Stimulated activated memory B cell treated with anti-CD40 and anti-IgM and Interleukin-4, amounts not matched to agents 10 μg/mL and 1 μg/mL and 100 μg/mL, for 72 hours (primary cell): ENCODE measurements at places on chromosomes 11 and 22.
A peak's percentile ranks its signal among the peaks of the same experiment; 100 is the strongest.

DNA sequence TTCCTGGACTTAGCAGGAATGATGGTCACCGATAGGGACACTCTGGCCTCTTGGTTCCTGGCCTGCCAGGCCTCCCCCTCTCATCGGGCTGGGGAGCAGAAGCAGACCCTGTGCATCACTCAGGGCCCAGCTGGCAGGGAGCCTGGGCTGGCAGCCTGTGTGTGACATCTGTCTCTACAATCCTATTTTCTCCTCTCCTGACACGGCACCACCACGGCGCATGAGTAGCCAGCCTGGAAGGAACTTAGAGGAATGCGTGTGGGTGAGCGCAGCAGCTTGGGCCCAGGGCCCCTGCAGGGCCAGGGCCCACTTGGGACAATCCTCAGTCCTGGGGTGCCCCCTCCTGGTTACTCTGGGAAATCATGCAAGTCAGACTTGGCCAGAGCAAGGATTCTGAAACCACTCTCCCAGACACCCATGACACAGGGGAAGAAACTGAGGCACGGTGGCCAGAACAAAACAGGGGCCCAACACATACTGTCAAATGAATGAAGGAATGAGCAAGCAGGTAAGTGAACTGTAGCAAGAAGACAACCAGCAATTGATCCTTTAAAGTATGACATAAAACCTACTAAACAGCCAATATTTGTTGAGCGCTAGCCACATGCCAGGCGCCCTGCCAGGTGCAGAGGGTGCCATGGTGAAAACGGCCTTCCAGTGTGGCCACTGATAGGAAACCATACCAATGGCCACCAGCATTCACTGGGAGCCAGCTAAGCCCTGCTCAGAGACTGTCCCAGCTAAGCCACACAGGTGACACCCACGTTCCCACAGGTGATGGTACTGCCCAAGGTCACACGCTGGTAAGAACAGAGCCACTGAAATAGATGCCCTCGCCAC lies 13.3 kb downstream of the RSPH14 start:
- peak; percentile 79 for ATAC-seq

- peak; percentile 91 for ATAC-seq
Measured at GRCh38 chr11:111417011-111417765, 38.1 kb upstream of the POU2AF1 start.

- ATAC-seq: no peak
Measured at GRCh38 chr11:119619665-119620064, 109.3 kb downstream of the NECTIN1 start.

DNA sequence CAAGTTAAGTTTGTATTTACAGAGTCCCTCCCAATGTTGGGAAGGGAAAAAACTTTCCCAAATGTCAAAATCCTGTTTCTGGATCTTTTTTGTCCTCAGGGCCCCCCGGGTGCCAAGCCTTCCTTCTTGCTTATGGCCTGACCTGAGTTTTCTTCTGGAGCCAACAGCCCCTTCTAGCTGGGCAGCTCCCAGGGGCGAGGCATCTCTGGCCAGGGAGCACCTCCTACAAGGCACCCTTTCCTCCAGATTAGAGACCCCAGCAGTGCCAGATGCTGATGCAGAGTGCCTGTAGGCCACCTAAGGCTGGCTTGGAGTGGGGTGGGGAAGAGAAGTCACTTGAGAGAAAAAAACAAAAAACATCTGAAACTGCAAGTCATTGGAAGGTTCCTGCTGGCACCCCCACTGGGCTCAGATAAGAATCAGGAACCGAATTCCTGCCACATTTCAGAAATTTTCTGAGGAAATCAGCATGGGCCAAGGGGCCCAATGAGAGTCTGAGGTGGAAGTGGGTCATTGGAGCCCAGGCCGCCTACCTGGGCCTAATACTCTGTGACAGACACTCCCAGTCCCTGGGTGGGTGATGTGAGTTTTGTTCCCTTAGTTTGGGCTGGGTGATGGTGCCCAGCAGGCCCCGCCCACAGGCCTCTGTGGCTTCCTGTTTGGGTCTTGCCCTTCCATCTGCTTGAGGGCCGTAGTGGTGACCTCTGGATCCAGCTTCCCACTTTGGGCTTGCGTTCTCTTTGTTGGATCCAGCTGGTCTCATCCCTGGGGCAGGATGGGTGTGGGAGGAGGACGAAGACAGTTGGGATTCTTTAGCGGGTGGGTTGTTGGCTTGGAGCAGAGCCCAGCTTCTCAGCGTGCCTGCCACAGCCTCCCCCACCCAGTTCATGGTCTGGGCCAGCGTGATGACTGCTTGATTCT lies 40.6 kb downstream of the PARVA start:
- ATAC-seq: peak; percentile 28

GRCh38 chr11:93220078-93220477 lies 22.3 kb upstream of the SLC36A4 start:
- no peak for ATAC-seq

- no peak for ATAC-seq
Measured at GRCh38 chr11:122647736-122648275, 7.7 kb upstream of the UBASH3B start.

DNA sequence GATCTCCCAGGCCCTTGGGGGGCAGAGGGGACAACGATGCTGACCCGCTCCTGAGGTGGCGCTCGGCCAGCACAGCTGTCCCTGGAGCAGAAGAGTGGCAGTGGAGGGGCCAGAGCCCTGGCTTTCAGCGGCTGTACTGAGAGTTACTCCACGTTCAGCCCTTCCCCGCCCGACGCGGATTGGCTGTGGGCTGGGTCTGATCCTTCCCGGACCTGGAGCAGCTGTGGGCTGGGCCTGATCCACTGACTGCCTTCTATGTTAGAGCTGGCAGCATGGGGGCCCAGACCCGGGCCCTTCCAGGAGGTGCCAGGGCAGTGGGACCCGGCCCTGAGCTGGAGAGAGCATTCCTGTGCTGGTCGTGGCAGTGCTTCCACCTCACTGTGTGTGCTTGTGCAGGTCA lies 27.8 kb downstream of the YWHAH start:
- no peak for ATAC-seq

- ATAC-seq: no peak
Measured at GRCh38 chr11:9827708-9828107, 163.8 kb downstream of the SWAP70 start.

GRCh38 chr22:25663654-25664053 lies 78.3 kb upstream of the MYO18B start:
- no peak for ATAC-seq

DNA sequence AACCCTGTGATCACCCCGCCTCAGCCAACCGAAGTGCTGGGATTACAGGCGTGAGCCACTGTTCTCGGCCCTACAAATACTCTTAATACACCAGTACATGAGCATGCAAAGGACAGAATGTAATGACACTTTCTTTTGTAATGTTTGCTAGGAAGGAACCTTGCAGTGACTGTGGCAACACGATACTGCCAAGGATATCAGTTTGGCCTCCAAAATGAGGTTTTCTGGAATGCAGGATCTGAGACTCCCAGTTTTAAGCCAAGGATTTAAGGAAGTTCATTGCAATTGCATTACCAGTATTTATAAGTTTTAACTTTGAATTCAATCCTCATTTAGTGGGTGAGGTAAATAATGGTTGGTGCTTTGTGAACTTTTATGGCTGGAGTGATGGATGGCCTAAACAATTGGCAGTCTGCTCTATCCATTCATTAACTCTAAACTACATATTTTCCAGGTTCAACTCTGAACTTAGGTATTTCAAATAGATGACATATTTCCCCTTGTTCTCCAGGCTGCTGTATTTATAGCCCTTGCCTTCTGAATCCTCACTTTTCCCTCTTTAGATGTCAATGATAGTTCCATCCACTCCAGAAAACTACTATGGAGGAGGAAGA lies 330.3 kb downstream of the C11orf87 start:
- ATAC-seq: no peak

- ATAC-seq: no peak
Measured at GRCh38 chr11:121892131-121892681, 223.8 kb downstream of the BLID start.

DNA sequence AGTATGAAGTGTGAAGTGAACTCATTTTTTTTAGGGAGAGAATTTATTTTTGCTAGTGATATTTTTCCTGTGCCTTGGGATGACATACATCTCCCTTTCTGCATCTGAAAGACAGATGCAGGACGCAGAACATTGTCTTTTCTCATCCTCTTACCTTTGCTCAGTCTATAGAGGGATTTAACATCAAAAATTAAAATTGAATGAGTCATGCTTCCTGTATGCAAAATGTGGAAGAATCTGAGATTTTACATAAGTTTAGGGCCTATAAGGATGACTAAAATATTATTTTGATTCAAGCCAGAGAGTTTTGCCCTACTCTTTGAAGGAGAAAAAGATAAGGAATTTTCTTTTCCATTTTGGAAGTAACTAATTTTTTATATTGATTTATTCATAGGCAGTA lies 27.3 kb downstream of the XRCC6 start:
- no peak for ATAC-seq

GRCh38 chr11:2269601-2270321 lies 627 bp downstream of the ASCL2 start:
- ATAC-seq: no peak

DNA sequence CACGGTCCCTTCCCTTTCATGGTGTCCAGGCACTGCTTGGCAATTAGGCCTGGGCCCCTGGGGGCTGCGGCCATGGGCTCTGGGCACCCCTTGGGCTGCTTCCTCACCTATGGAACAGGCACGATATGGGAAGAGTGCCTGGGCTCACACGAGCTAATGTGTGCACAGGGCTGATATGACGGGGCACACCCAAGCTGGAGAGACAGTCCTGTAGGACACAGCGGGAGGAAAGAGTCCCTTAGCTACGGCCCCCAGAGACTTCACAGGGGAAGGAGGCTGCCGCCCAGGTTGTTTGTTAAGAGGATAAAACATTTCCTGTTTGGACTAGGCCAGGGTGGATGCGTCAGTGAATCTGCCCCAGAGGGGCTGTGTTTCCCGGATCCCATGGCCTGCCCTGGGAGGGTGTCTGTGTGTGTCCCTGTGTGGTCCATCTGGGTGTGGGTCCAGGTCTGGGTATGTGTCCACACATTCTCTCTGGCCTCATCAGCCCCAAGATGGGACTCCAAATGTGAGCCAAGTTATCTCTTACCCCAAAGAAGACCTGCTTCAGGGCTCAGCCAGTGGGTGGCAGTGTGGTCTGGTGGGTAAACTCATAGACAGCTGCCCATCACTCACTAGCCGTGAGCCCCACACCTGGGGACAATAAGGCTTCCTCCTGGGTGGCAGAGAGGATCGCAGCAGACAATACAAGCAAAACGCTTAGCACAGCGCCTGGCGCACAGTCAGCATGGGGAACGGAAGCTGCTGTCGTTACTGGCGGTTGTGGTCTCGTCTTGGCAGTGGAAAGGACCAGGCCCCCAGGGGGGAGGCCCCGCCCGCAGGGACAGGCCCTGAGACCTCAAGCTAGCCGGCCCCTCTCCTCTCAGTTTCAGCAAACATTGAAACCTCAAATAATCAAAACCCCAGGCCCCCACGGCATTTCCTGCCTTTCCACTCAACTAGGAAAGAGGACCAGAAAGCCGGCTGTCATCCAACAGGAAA lies 3.2 kb upstream of the EMID1 start:
- ATAC-seq: peak; percentile 93

- no peak for ATAC-seq
Measured at GRCh38 chr11:103716363-103716762, 320.1 kb upstream of the DDI1 start.

GRCh38 chr11:117876341-117877119 lies at the start of gene FXYD6:
Gene FXYD6 (minus strand): TSS chr11:117876658. CDS start chr11:117842776, 33,882 bp downstream.
- no peak for ATAC-seq

DNA sequence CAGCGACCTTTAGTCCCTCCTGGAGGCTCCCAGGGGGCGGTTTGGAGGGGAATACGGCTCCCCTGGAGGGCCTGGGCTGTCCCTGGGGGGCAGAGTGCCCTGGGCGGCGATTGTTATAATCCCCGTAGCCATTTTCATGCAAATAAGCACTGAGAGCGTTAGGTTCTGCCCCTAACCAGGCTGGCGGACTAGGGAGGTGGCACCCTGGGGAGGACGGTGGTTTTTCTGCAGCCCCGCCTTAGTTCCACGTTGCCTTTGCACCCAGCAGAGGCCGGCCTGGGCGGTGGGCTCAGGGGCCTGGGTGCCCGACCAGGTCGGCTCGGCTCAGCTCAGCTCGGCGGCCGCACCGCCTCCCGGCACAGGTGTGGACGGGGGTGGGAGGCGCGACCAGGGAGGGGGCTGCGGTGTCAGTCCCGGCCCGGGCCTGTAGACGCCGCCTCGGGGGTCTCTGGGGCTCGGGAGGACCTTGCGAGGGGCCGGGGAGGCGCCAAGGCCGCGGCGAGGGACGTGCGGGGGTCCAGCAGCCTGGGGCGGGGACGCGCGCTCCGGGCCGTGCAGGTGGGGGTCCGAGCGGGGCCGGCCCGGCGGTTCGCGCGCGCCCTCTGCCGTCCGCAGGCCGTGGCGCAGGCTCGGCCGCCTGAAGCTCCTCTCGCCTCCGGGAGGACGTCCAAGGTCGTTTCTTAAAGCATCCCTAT lies 2.3 kb upstream of the DUSP8 start:
- ATAC-seq: peak; percentile 84

GRCh38 chr22:20595461-20595860 lies 88.1 kb downstream of the MED15 start:
- no peak for ATAC-seq
